ENCODE measurements at places on chromosomes 2 and 18. TPM values are rescaled to one million over a fixed set of nuclear protein-coding genes. Genes with fewer than 3 reads are reported as not detected.

DNA sequence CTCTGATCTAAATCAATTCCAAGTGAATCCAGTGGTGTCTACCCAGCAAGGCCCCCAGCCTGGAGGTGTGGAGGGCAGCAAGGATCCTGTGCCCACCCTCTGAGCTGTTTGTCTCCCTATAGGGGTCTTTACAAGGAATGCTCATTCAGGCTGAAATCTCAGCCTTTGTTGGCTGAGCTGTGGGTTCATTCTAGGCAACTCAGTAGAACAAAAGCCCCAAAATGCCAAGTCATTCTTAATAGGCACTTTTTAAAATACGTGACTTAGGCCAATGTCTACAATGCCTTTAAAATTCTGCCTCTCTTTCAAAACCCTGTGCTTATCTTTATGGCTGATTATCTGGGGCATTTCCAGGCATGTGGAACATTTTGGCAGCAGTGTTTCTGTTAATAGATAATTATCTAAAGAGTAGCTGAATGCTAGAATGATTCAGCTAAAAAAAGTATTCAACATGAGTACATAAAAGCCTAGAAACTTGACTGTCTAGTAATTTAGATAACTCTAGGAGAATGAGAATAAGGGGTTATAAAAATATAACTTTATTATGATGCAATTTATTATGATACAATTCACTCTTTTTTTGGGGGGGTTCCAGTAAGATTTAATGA lies 7.4 kb downstream of the UGT1A6 start:
- H3K4me3 ChIP-seq, result no peak overlapping the region
- H3K27ac ChIP-seq, result no peak overlapping the region
- no peaks in the 10 kb centered on the region for H3K36me3 ChIP-seq
- no peaks in the 10 kb centered on the region for H3K4me1 ChIP-seq

- H3K27me3 ChIP-seq, result no peaks in the 10 kb centered on the region
- no peaks in the 10 kb centered on the region for H3K36me3 ChIP-seq
- no peak overlapping the region for H3K4me3 ChIP-seq
Observed at GRCh38 chr2:239214725-239215124, 186.1 kb downstream of the HDAC4 start.

DNA sequence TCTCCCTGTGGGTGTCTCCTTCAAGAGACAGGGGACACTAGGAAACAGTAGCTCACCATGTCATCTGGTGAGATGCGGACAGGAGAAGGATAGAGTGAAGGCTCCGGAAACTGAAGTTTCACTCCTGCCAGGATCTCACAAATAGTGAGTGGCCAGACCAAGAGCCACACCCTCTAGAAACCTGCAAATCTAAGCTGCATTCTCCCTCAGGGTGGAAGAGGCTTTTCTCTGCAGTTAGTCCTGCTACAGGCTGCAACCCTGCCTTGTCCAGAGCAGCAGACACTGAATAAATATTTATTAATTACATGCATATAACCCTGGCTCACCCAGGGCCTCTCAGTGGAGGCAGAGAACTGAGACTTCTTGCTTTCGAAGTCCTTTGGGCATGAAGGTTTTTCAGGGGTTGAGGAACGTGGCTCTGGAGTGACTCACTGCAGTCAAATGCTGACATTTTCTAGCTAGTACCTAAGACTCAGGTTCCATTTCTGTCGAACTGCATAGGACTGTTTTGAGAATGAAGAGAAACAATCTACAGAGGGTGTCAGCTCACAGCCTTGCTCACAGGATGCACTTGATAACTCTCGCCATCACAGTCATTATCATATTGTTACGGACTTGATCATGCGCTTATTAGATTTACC lies 87.3 kb downstream of the ACTR2 start:
- no peaks in the 10 kb centered on the region for H3K36me3 ChIP-seq
- H3K4me3 ChIP-seq, result no peak overlapping the region
- no peaks in the 10 kb centered on the region for H3K27me3 ChIP-seq
- DNase-seq, result no peak
- peaks cover 3% of the 10 kb centered on the region for H3K4me1 ChIP-seq

- H3K36me3 ChIP-seq, result no peaks in the 10 kb centered on the region
- no peak overlapping the region for H3K4me3 ChIP-seq
- no peak overlapping the region for H3K27ac ChIP-seq
- H3K4me1 ChIP-seq, result no peaks in the 10 kb centered on the region
- H3K27me3 ChIP-seq, result no peaks in the 10 kb centered on the region
- no peak for DNase-seq
Observed at GRCh38 chr2:19102696-19103423, 255.6 kb downstream of the OSR1 start.

Gene NGEF
- 47.6 TPM for total RNA-seq

GRCh38 chr2:168363347-168364092 lies 92.6 kb upstream of the CERS6 start:
- H3K27me3 ChIP-seq, result no peaks in the 10 kb centered on the region
- no peaks in the 10 kb centered on the region for H3K36me3 ChIP-seq
- no peak overlapping the region for H3K4me3 ChIP-seq

Gene ANKRD23
- total RNA-seq, result 8.6 TPM

Gene LINC00305
- not detected for total RNA-seq

Gene ASXL3
- total RNA-seq, result 7.2 TPM

DNA sequence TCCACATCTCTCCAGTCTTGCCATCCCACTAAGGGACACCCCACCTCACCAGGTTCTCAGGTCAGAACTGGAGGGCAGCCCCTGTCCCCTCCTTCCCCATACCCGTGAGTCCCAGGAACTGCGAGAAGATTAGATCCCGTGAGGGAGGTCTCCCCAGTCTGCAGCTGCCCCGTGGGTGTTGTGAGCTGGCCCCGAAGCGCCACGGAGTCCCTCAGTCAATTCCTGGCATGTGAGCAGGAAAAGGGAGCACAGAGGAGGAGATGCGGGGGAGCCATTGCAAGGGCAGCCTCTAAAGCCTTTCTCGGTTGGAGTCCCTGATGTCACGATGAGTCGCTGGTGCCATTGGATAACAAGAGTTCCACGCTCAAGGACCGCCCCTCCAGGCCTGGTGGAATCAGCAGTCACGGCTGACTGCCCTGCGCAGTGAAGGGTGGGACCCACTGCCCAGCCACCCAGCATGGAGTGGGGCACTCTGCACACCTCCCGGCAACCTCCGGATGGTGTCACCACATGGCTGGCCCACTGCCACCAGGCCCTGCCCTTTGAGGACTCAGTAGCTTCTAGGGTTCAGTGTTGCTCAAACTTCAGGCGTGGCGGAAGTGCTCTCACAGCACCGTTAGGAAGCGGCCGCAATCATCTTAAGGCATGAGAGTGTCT lies 434.9 kb upstream of the MYT1L start:
- H3K4me1 ChIP-seq, result no peaks in the 10 kb centered on the region
- H3K4me3 ChIP-seq, result no peak overlapping the region
- H3K27ac ChIP-seq, result no peak overlapping the region
- DNase-seq, result no peak
- no peaks in the 10 kb centered on the region for H3K36me3 ChIP-seq

All from tibial nerve (tissue), 4 donors.